Small intestine (tissue), 16 donors: ENCODE measurements at places on chromosomes 16 and 17.
A peak's percentile ranks its signal among the peaks of the same experiment; 100 is the strongest.

GRCh38 chr16:89020068-89020924 lies 43.3 kb upstream of the CBFA2T3 start:
- H3K4me1 ChIP-seq = no peaks in the 10 kb centered on the region
- H3K36me3 ChIP-seq = no peaks in the 10 kb centered on the region
- DNase-seq = no peak
- no peaks in the 10 kb centered on the region for H3K27me3 ChIP-seq

DNA sequence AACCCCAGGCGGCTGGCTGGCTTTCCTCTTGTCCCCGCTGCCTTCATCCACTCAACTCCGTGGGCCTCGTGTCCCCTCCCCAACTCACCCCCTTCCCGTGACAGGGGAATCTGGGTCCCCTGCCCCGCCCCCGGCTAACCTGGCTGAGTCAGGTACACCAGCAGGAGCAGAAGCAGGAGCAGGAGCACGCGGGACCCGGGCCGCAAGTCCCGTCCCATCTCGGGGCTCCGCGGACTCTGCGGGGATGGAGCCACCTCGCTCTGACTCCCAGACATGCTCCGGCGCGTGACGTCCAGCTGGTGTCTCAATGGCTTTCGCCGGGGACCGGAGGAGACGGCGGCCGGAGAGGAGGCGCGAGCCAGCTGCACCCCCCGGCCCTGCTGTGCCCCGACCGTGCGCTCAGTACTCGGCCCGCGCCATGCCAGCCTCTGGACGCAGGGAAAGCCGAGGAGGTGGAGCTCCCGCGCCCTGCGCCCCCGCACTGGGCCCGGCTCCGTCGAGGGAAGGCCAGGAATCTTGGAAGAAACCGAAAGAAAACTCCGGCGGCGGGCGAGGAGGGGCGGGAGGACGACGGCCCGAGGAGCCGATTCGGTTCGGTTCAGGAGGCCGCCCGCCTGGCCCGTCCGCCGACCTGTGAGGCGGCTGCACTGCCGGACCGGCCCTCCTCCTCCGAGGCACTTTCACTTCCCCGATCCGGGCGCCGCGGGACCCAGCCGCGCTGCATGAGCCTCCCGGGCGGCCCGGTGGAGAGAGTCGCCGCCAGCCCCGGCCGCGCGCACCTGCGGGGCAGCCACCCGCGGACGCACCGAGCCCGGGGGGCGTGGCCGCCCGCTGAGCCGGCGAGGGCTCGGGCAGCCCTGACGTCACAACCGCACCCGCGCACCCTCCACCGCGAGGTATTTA lies at the start of the genes CXCL16 and ZMYND15:
TSS of gene CXCL16 (minus strand) at position 807 of the 903 bp plus-strand sequence. CDS start at position 218, 589 bp downstream.
TSS of gene ZMYND15 (plus strand) at position 712 of the 903 bp plus-strand sequence. CDS start 716 bp downstream, outside the sequence.
- peak within 1 kb of the TSS; percentile 82 for H3K27ac ChIP-seq
- peak; percentile 77 for DNase-seq
- peak within 1 kb of the TSS; percentile 55 for H3K4me3 ChIP-seq
- peaks cover 21% of the 10 kb centered on the region for H3K4me1 ChIP-seq
- H3K36me3 ChIP-seq = no peaks in the 10 kb centered on the region

GRCh38 chr16:19823322-19823721 lies 61.3 kb downstream of the GPRC5B start:
- DNase-seq = no peak
- H3K27ac ChIP-seq = no peak overlapping the region
- no peak overlapping the region for H3K4me3 ChIP-seq
- H3K27me3 ChIP-seq = no peaks in the 10 kb centered on the region

DNA sequence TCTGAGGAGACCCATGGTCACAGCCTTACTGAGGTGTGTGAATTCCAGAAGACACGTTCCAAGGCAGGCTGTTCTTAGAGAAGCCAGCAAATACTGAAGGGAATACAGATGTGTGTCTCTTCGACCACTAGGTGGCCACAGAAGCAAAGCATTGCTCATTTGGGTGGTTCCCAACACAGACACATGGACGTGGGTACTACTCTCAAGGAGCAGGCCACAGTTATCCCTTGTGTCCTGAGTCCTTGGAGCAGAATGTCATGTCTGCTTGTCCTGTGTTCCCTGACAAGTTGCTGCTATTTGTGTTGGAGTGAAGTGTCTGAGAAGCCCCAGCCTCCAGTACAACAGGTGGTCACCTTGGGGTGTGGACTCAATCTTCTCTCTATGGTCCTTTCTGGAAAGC lies 30.3 kb downstream of the HMOX2 start:
- H3K27ac ChIP-seq = peak overlapping the region; percentile 22
- H3K36me3 ChIP-seq = peaks cover 13% of the 10 kb centered on the region
- no peaks in the 10 kb centered on the region for H3K27me3 ChIP-seq
- DNase-seq = peak; percentile 70
- H3K4me3 ChIP-seq = no peak overlapping the region

- no peaks in the 10 kb centered on the region for H3K27me3 ChIP-seq
- no peaks in the 10 kb centered on the region for H3K4me1 ChIP-seq
- H3K27ac ChIP-seq = no peak overlapping the region
- H3K4me3 ChIP-seq = no peak overlapping the region
- no peaks in the 10 kb centered on the region for H3K36me3 ChIP-seq
- no peak for DNase-seq
Observed at GRCh38 chr17:17985153-17985552, 12.5 kb downstream of the DRC3 start.

GRCh38 chr16:22933173-22933572 lies 119.2 kb downstream of the HS3ST2 start:
- H3K36me3 ChIP-seq = no peaks in the 10 kb centered on the region
- H3K27me3 ChIP-seq = peaks cover 11% of the 10 kb centered on the region
- H3K27ac ChIP-seq = no peak overlapping the region
- DNase-seq = no peak
- no peaks in the 10 kb centered on the region for H3K4me1 ChIP-seq
- H3K4me3 ChIP-seq = no peak overlapping the region

DNA sequence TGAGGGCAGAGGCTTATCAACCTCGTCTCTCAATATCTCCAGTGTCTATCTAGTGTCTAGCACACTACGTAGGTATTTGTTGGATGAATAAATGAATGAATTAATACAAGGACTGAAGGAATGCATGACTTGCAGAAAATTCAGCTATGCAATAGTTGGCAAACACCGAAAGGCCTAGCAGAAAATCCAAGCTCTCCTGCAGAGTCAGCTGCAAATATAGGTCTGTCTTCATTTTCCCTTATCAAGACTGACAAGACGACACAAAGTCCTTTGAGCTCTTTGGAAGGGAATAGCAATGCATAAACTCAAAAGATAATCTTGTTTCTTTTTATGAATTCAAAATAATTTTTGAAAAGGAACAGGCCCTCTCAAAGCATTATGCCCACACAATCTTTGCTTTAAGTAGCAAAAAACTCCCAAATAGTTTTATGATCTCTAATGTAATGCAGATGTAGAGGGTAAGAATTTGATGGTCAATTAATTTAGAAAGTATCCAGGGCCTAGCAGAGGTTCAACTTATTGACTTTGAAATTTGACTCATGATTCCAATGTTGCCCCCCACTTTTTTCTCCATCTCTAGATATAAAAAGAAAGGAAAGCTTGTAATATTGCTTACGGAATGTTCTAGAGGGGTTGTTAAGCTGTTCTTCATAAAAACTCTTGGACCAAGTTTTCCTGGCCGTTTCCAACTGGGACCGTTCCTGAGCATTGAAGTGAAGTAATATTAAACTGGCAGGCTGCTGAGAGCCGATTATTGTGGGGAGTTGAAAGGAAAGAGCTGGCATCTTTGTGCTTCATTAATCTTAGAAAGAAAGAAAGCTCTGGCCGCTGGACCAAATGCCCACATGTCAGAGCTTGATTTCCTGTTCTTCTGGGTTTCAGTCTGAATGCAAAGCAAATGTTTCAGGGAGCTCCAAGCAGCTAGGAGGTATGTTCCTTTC lies 227.3 kb downstream of the HS3ST3A1 start:
- no peaks in the 10 kb centered on the region for H3K27me3 ChIP-seq
- H3K27ac ChIP-seq = no peak overlapping the region
- DNase-seq = peak; percentile 36
- no peaks in the 10 kb centered on the region for H3K36me3 ChIP-seq
- no peak overlapping the region for H3K4me3 ChIP-seq

- no peaks in the 10 kb centered on the region for H3K36me3 ChIP-seq
- no peaks in the 10 kb centered on the region for H3K27me3 ChIP-seq
- H3K4me3 ChIP-seq = no peak overlapping the region
- no peaks in the 10 kb centered on the region for H3K4me1 ChIP-seq
Observed at GRCh38 chr16:31265329-31266245, 5.8 kb downstream of the ITGAM start.

GRCh38 chr17:54992797-54993639 lies 24.5 kb downstream of the STXBP4 start:
- H3K4me1 ChIP-seq = no peaks in the 10 kb centered on the region
- H3K27ac ChIP-seq = no peak overlapping the region
- H3K4me3 ChIP-seq = no peak overlapping the region
- DNase-seq = peak; percentile 58
- H3K36me3 ChIP-seq = peaks cover 5% of the 10 kb centered on the region
- no peaks in the 10 kb centered on the region for H3K27me3 ChIP-seq

GRCh38 chr16:80536238-80536637 lies 4.6 kb upstream of the DYNLRB2 start:
- no peaks in the 10 kb centered on the region for H3K27me3 ChIP-seq
- DNase-seq = no peak
- H3K4me1 ChIP-seq = no peaks in the 10 kb centered on the region
- H3K27ac ChIP-seq = no peak overlapping the region

DNA sequence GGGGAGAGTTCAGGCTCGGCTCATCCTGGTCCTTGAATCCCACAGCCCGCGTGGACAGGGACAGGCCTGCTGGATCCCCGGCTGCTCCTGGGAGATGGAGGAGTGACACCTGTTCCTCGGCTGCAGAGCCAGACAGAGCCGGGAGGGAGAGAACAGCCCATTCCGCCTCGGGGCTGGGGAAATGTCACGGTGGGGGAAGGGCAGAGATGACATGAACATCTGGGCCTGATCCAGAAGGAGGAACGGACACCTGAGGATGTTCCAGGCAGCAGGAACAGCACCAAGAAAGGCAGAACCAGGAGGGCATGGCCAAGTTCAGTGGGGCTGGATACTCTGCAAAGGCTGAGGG lies 2.1 kb downstream of the ZNF764 start:
- peak overlapping the region; percentile 48 for H3K27ac ChIP-seq
- no peak for DNase-seq
- no peaks in the 10 kb centered on the region for H3K36me3 ChIP-seq
- peak overlapping the region; percentile 11 for H3K4me3 ChIP-seq

- DNase-seq = no peak
- no peaks in the 10 kb centered on the region for H3K4me1 ChIP-seq
- H3K27ac ChIP-seq = no peak overlapping the region
Observed at GRCh38 chr17:9074131-9074530, 52.8 kb downstream of the NTN1 start.

GRCh38 chr17:65417406-65418221 lies 143.8 kb downstream of the AXIN2 start:
- H3K4me3 ChIP-seq = no peak overlapping the region
- no peaks in the 10 kb centered on the region for H3K4me1 ChIP-seq
- DNase-seq = no peak
- H3K27ac ChIP-seq = no peak overlapping the region

- no peaks in the 10 kb centered on the region for H3K36me3 ChIP-seq
- H3K27me3 ChIP-seq = no peaks in the 10 kb centered on the region
- no peak overlapping the region for H3K27ac ChIP-seq
- peaks cover 5% of the 10 kb centered on the region for H3K4me1 ChIP-seq
- H3K4me3 ChIP-seq = no peak overlapping the region
Observed at GRCh38 chr17:21318439-21318838, 33.9 kb downstream of the MAP2K3 start.

DNA sequence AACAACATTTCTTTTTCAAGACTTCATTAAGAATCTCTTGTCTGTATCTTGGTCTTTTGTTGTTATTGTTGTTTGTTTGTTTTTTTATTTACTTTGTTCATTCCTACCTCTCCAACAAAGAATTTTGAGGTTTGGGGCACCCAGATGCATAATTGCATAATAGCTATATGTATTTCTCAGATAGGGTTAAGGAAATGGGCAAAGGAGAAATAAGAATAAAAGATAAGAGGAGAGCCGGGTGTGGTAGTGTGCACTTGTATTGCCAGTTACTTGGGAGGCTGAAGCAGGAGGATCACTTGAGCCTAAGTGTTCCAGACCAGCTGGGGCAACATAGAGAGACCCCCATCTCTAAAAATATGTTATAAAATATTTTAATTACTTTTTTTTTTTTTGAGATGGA lies 30.5 kb downstream of the CDH1 start:
- no peaks in the 10 kb centered on the region for H3K36me3 ChIP-seq
- H3K27ac ChIP-seq = no peak overlapping the region
- peak; percentile 41 for DNase-seq
- H3K4me1 ChIP-seq = no peaks in the 10 kb centered on the region
- H3K4me3 ChIP-seq = no peak overlapping the region

- H3K27ac ChIP-seq = peak overlapping the region; percentile 100
- no peaks in the 10 kb centered on the region for H3K27me3 ChIP-seq
- H3K4me1 ChIP-seq = peaks cover 11% of the 10 kb centered on the region
- H3K4me3 ChIP-seq = peak overlapping the region; percentile 95
Observed at GRCh38 chr16:79601092-79601930, 774 bp upstream of the MAF start.

DNA sequence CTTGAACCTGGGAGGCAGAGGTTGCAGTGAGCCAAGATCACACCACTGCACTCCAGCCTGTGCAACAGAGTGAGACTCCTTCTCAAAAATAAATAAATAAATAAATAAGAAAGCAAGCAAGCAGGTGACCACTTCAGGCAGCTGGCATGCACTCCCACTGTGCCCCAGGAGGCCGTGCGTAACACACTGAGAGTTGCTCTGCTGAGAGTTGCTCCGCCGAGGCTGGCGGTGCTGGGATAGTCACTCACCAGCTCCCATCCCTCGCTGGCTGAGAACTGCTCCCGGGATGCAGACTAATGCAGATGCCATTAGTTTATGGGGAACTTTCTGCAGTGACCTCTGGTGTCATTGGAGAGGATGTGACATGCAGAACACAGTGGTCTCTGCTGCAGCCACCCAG lies 105.7 kb upstream of the PLCG2 start:
- H3K27ac ChIP-seq = no peak overlapping the region
- DNase-seq = no peak
- H3K36me3 ChIP-seq = peaks cover 2% of the 10 kb centered on the region
- H3K27me3 ChIP-seq = no peaks in the 10 kb centered on the region

DNA sequence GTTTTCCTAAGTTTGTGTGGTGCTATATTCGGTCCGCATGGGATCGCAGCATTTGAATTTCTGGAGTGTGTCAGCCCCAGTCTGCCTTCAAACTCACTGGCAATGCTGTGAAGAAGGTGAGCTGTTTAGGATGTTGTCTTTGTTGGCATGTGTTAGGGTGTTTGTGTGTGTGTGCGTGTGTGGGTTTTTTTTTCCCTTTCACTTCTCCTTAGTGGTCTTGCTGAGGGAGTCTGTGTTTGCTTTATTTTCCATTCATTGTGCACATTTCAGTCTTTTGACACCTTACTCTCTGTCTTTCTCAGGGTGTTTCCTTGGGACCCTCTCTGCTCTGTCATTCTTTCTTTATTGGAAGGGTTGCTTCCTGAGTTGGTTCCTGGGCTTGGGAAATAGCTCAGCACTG lies 27.7 kb upstream of the RBFOX1 start:
- H3K4me1 ChIP-seq = no peaks in the 10 kb centered on the region
- H3K36me3 ChIP-seq = no peaks in the 10 kb centered on the region
- DNase-seq = no peak
- H3K4me3 ChIP-seq = no peak overlapping the region
- H3K27me3 ChIP-seq = no peaks in the 10 kb centered on the region

- no peak for DNase-seq
- H3K36me3 ChIP-seq = peaks cover 65% of the 10 kb centered on the region
- H3K27me3 ChIP-seq = no peaks in the 10 kb centered on the region
Observed at GRCh38 chr16:70720425-70721201, 34.8 kb upstream of the MTSS2 start.
